ENCODE measurements at places on chromosomes 6 and 20. TPM values are rescaled to one million over a fixed set of nuclear protein-coding genes. Genes with fewer than 3 reads are reported as not detected.

Gene TMEM14C
- 94.4 TPM for total RNA-seq

GRCh38 chr20:11119573-11119972, 445.8 kb upstream of the JAG1 start:
- no peak for DNase-seq

GRCh38 chr6:4350567-4351519, 215.5 kb upstream of the ECI2 start:
- DNase-seq, result no peak

Gene LY6G6D
- not detected for total RNA-seq

DNA sequence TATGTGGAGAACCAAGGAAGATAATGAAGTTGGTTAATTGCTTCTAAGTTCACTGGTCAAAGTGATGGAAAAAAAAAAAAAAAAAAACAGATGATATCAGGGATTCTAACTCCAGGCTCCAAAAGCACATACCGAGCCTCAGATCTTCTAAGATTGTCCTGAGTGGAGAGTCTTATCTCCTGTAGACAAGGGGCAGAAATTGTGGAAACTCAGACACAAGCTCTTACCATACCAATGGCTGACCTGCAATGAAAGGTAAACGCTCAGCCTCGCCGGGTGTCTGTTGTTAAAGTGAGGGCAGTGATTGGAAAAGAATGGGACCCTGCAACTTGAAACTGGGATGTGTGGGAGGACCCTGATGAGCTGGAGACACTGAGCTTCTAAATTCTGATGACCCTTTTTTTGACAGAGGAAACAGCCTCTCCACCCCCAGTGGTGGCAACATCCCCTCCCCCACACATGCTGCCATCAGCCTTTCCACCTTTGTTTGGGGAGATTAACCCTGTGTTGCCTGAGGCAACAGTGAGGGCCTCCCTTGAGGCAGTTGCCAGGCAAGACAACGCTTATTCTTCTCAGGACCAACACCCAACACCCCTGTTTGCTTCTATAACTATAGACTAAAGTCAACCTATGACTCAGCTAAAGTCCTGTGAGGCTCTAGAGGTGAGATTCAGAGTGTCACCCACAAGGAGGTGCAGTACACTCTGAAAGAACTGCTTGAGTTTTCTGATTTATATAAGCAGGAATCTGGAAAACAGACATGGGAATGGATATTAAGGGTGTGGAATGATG, 154.0 kb downstream of the THBS2 start:
- peak; percentile 33 for DNase-seq

GRCh38 chr6:158661156-158661685, 11.4 kb downstream of the SYTL3 start:
- DNase-seq, result no peak

DNA sequence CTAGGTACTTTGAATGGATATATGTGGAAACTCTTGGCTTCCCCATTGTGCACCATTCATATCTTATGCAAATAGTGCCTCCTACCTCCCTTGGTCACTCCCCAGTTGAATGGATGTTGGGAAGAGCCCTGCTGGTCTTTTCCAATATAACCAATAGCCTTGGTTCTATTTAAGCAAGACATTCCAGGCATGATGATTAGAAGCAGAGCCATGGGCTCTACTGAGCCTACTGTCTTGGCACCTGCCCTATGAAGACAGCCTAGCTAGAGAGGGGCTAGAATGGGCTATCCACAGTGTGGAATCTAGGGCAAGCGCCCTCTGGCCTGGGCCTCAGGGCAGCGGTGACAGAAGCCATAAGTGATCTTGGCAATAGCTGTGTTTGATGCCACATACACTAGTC, 15.6 kb downstream of the SLC17A1 start:
- DNase-seq, result no peak

DNA sequence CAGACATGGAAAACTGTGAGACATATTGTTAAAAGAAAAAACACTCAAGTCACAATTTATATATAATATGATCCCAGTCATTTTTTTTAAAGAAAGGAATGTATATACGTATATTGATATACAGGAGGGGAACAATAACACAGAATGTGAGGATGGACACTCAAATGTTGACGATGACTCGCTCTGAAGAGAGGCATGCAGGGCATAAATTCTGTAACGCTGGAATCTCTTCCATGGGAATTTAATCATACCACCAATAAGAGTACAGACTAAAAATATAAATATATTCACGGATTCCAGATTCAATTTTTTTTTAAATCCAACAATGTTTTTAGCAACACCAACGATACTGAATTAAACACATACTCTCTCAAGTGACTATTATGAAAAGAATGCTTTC, 106.9 kb upstream of the CCDC28A start:
- DNase-seq, result no peak

Gene TNXB
- total RNA-seq, result 5.0 TPM

GRCh38 chr6:25326126-25326525, 47.0 kb downstream of the CARMIL1 start:
- DNase-seq, result no peak

GRCh38 chr6:79947191-79948186, at the start of gene ELOVL4:
TSS of gene ELOVL4 (minus strand) at chr6:79947553. CDS start at chr6:79947279, 274 bp downstream.
- DNase-seq, result peak; percentile 96

DNA sequence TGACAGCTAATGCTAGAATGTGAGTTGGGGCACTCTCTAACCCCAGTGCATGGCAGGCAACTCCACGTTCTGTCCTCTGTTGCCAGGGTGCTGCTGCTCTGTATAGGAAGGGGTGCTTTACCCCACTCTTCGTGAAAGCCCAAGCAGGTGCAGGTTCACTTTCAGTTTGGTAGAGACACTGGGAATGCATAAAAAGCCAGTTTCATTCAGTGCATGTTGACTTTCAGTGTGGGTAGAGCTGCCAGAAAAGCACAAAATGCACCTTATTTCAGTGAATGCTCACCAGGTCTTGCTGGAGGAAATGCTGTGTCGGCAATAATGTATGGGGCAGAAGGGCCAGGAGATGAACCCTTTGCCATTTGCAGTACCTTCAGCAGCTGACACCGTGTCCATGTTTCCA, 62.1 kb upstream of the ADGRB3 start:
- no peak for DNase-seq

Gene IP6K3
- total RNA-seq, result 0.46 TPM

DNA sequence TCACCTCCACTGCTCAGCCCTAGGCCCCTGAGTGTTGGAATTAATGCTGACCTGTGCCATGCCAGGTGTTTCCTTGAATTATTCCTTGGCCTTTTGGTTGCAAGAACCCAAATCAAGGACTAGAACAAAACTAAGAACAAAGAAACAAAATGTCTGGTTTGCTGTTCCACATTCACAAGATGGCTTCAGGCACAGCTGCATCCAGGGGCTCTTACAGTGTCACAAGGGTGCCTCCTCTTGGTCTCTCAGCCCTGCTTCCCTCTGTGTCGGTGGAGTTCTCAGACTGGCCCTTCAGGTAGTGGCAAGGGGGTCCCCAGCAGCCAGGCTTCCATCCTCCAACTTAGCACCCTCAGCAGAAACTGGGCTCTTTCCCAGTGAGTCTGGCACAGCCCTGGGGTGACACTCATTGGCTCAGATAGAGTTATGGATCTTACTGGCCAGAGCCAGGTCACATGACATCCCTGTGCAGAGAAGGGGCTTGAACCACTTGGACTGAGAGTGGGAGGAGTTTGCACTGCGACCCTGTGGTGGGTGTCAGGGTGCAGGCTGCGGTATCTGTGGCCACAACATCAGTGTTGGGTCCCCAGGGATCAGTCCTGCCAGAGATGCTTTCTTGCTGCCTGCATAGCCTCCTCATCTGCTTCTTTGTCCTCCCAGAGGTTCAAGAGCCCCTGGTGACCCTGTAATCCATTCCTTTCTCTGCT, 427.7 kb upstream of the SULF2 start:
- no peak for DNase-seq

- DNase-seq, result no peak
Observed at GRCh38 chr6:12275107-12275506, 15.1 kb upstream of the EDN1 start.

DNA sequence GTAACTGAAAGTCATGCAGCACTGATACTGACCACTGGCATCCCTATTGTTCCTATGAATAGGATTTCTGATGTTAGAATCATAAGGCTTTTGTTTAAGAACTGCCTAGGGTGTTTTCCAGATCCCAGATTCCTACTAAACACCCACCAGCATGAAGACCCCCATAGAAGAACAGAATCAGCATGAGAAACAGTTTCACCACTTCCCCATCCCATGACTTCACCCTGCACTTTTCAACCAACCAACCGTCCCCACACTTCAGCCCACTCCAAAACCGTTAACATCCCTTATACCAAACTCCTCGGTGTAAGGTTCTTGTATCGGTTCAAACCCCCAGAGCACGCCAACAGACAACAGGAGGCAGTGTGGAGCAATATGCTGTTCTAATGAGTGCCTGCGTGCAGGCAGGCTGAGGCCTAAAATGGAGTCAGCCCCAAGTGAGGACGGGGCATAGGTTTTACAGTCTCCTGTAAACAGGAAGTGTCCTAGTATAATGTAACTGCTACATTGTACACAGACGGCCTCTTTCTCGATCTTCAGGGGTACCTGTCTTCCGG, 11.4 kb upstream of the SSTR4 start:
- DNase-seq, result peak; percentile 60

Gene CEP250
- 33.9 TPM for total RNA-seq

DNA sequence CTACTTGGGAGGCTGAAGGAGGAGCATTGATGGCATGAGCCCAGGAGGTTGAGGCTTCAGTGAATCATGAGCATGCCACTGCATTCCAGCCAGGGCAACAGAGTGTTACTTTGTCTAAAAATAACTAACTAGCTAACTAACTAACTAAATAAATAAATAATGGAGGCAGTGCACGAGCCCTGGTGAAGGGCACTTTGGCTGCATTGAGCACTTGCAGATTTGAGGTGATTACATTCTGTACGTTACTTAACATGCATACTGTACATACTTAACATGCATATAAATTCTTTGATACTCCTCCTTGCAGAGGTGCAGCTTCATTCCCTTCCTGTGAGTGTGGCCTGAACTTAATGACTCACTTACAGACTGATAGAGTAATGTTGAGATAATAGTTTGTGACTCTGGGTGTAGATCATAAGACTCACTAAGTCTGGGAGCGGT, 10.7 kb downstream of the HLA-A start:
- DNase-seq, result no peak

GRCh38 chr6:130716466-130716865, 110.7 kb upstream of the SMLR1 start:
- no peak for DNase-seq

DNA sequence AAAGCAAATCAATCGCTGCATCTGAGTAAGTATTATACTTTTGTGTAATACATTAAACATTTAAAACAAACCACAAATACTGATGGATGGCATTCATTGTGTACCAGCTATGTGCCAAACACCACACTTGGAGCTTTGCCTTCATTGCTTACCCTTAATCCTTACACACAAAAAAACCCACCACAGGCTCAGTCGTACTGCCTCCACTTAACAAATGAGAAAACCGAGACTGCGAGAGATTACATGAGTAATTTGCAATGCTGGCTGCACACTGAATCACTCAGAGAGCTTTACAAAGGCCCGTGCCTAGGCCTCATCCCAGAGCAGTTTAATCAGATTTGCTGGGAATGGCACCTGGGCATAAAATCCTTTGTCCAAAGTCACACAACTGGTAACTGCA, 130.5 kb downstream of the EDN1 start:
- DNase-seq, result no peak

Gene C2
- total RNA-seq, result 0.86 TPM

Gene TMEM217
- 1.1 TPM for total RNA-seq

GRCh38 chr20:50885068-50885467, 46.2 kb downstream of the ADNP start:
- no peak for DNase-seq

Gene CARMIL1
- total RNA-seq, result 24.0 TPM

Measured in H9 (cell line).